ENCODE measurements at places on chromosomes 6 and 20.

- DNase-seq, result no peak
These were observed 76.1 kb upstream of the HSF2 start for GRCh38 chr6:122323361-122323760.

- DNase-seq, result no peak
These were observed 118.1 kb downstream of the VEGFA start for GRCh38 chr6:43887906-43888683.

GRCh38 chr20:49385465-49385864 lies 97.0 kb downstream of the KCNB1 start:
- DNase-seq, result peak; percentile 19

- DNase-seq, result no peak
These were observed 288.0 kb downstream of the PHACTR1 start for GRCh38 chr6:13004601-13005000.

- peak; percentile 54 for DNase-seq
These were observed 36.3 kb upstream of the VEGFA start for GRCh38 chr6:43733471-43734293.

GRCh38 chr6:29631860-29632731 lies 887 bp downstream of the GABBR1 start:
- peak; percentile 64 for DNase-seq

GRCh38 chr6:91097364-91097763 lies 510.5 kb upstream of the MAP3K7 start:
- no peak for DNase-seq

- no peak for DNase-seq
These were observed 400.4 kb upstream of the IMPG1 start for GRCh38 chr6:76472858-76473257.

DNA sequence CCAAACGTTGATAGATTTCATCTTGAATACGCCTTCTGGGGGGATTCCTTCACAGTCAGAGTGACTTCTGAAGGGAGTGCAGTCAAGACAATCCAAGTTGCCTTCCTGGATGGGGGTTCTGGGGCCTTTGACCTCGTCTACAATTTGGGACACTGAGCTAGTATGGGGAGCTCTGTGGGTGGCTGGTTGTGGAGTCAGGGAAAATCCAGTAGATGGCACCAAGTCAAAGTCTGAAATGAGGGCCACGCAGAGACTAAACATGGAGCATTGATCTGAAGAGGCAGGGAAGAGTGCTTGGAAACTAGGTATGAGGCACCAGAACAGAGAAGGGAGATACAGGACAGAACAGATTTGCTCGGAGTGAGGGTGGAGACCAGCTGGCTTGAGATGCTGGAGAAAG lies 43.6 kb upstream of the CCN6 start:
- no peak for DNase-seq

- DNase-seq, result no peak
These were observed 102.5 kb downstream of the SASH1 start for GRCh38 chr6:148445116-148445515.

DNA sequence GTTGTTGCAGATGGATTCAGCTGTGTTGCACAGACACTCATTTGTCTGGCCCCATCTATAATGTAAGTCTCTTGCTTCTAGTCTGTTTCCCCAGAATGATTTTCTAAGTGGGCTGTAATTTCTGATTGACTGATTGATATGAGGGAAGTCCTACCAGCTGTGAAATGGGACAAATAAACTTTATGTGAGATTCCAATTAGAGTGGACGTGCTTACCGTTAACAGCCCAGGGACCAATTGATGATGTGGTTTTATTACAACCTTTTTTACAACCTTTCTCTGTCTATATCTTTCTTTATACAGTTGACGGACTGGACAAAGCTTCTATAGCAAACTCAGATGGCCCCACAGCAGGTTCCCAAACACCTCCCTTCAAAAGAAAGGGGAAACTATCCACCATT lies 33.9 kb downstream of the PHACTR2 start:
- DNase-seq, result no peak

GRCh38 chr20:9490631-9491030 lies 23.8 kb upstream of the LAMP5 start:
- no peak for DNase-seq

GRCh38 chr20:33838035-33838864 lies 27.1 kb downstream of the CHMP4B start:
- no peak for DNase-seq

- peak; percentile 38 for DNase-seq
These were observed 1.7 kb downstream of the SDCBP2 start for GRCh38 chr20:1327241-1327653.

- DNase-seq, result no peak
These were observed 5.2 kb downstream of the NKAIN4 start for GRCh38 chr20:63248835-63249591.

- DNase-seq, result no peak
These were observed 95.2 kb downstream of the JAG1 start for GRCh38 chr20:10578607-10579006.

DNA sequence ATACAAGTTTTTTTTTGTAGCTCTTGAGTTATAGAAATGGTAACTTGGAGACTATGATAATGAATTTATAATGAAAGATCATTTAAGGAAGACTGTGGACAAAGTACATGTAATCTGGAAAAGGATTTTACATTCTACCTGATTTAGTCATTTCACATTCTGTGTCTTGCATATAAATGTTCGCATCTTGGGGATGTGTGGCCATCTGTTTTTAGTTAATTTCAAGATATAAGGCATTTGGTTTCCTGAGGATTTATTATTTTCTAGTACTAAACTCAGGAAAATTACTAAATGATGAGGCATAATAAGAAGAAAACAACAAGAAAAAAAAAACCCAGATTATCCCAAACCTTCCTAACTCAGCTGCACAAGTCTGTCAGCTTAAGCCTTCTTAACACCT lies 112.7 kb upstream of the PRL start:
- DNase-seq, result no peak

DNA sequence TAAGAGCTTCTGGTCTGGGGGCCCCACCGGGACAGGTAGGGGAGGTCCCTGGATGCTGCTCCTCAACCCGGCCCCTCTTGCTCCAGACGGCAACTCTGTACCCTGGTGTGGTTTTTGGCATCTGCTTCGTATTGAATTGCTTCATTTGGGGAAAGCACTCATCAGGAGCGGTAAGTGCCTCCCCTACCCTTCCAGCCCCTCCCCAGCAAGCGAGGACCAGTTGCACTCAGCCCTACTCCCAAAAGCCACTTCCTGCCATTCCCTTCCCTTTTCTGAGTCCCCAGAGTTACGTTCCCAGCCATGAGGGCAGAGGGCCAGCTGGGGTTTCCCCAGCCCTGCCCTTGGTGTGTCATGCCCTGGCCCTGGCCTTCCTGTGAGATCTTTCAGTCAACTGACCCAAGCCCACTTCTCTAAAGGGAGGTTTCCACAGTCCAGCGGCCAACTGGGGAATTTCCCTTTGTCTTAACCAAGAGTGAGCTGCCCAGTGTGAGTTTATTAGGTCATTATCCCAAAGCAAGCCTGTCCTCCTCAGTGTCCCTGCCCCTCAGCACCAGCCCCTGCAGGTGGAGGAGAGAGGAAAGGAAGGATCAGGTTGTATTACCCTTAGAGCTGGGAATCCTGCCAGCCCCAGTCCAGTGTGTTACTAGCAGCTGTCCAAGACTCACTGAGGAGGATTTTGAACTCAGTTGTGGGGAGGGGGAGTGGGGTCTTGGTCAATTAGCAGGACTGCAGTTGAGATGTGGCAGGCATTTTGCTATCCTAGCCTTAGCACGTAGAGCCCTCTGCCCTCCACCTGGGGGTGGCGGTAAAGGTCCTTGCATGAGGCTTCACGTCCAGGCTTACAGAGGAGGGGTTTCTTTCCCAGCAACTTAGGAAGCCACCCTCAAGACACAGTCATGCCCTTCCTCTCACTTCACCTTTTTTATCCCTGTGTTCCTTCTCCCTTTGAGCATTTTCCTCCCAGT lies 45.8 kb downstream of the TM9SF4 start:
- DNase-seq, result peak; percentile 49

DNA sequence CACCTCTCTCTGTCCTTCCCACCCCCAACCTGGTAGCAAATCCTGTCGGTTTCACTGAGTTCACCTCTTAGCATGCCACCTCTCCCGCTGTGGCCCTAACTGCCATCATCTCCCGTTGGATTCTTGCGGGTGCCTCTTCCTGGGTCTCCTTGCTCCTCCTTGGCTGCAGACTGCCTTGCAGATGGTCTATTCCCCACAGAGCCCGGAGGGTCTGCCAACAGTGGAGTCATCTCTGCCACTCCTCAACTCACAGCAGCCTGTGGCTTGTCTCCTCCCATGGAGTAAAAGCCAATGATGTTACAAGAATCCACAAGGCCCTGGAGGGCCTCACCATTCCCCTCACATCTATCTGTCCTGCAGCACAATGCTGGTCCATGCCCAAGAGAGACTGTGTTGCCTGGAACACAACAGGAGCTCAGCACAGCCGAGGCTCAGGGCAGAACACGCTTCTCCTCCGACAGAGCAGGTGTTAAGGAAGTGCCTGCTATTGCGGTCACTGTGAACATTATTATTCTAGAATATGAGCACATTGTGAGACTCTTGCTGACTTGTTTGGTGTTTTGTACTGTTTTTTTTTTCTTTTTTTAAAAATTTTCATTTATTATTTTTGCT lies 241.8 kb upstream of the SULF2 start:
- no peak for DNase-seq

DNA sequence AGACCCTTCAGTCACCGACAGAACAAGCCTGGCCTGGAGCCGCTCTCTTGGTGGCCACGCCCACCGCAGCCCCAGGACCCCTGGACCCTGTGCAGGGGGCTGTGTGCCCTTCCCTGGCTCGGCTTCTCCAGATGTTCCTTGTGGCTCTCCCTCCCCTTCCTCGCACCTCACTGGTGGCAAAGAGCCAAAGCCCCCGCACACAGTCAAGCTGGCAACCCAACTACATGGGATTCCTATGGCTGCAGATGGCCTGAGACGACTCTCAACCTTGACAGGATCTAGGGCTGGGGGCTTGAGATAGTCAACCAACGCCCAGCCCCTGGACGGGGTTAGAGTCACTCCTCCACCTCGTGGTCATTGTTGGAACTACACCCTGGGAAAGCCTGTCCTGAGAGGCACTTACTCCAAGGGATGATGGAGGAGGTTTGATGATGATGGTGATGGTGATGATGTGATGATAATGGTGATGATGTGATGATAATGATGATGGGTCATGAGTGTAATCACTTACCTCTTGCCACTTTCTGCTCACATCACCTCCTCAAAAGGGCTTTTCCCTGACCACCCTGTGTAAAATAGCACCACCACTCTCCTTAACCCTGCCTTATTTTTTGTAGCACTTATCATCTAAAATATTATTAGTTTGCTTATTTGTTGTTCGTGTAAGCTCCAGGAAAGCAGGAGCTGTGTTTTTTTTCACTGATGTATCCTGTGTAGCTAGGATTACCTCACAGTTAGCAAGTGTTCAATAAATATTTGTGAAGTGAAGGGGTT lies 278.4 kb downstream of the LRFN2 start:
- peak; percentile 73 for DNase-seq

DNA sequence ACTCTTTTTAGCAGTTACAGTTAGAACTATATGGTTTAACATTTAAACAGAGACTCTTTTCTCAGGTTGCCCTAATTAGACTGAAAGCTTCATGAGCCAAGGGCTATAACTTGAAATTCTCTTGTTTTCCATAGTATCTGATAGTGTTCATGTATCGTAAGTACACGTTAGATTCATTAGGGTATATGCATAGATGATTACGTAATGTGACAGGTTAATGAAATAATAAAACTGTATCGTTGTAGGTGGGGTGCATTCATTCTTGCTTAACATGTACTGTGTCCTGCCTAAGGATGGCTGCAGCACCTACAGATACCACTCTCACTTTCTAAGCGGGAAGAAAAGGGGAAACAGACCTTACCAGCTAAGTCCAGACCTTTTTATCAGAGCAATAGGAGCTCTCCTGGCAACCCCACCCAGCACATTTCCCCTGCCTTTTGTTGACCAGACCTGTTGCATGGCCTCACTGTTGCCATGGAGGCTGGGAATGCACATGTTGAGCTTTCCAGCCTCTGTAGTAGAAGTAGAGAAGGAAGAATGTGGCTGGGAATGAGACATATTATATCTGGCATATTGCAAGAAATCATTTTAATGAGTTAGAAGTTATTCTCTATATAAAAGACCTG lies 83.0 kb downstream of the MAP3K4 start:
- no peak for DNase-seq

GRCh38 chr6:111685058-111685457 lies 79.4 kb upstream of the TRAF3IP2 start:
- DNase-seq, result no peak

DNA sequence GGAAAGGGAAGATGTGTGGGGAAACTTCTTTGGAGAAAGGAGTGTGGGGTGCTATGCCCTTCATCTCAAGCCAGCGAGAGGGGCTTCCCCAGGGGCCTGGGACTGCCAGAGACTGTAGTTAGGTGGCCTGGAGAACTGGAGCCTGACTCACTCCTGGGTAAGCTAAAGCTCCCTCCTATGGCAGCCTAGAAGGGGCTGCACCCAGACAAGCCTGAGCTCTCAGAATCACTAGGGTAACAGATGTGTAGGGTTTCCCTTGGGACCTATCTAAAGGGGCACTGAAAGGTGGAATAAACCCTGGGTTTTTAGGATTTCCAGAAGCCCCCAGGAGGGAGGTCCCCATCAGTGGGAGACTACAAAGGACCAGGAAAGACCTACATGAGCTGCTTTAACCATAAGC lies 1.6 kb upstream of the ARMC2 start:
- DNase-seq, result no peak

GRCh38 chr6:99498421-99498820 lies 16.8 kb downstream of the USP45 start:
- DNase-seq, result no peak

GRCh38 chr6:46715141-46715540 lies 20.0 kb downstream of the PLA2G7 start:
- DNase-seq, result no peak

DNA sequence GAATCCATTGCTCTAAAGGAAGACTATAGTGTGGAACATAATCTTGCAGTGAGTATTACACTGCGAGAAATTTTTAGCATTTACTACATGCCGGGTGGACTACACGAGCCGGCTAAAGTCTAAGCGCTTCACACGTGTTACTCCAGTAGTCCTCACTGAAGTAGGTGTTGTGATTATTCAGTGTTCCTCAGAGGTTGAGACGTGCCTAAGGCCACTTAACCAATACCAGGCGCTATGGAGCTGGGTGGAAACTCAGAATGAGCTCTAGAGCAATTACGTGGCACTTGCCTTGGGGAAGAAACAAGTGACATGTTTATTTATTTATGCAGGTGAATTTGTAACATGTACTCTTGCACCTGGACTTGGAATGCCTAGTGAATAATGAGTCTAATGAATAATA lies 46.4 kb downstream of the SASH1 start:
- no peak for DNase-seq

GRCh38 chr6:123380257-123380656 lies 256.5 kb downstream of the TRDN start:
- no peak for DNase-seq

DNA sequence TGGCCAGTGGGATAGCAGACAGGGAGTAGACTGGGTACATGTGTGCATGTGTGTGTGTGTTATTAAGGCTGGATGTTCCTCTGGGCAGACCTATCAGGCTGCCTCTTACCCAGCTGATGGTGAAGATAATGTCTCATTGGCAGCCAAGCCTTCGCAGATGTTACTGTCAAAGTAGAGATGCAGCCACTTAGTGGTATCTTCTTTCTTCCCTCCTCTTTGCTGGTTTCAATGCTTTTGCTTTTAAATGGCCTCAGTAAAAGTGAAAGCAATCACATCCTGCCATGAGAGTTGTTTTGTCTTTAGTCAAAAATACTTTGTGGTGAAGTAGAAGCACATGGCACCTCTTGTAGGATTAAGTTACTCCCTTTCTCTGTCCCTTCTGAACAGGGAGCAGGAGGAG lies 57.5 kb downstream of the SNRNP48 start:
- no peak for DNase-seq

GRCh38 chr6:144320741-144321140 lies 35.6 kb downstream of the UTRN start:
- no peak for DNase-seq
